ENCODE measurements at places on chromosomes 11 and 22. TPM values are rescaled to one million over a fixed set of nuclear protein-coding genes. Genes with fewer than 3 reads are reported as not detected.

DNA sequence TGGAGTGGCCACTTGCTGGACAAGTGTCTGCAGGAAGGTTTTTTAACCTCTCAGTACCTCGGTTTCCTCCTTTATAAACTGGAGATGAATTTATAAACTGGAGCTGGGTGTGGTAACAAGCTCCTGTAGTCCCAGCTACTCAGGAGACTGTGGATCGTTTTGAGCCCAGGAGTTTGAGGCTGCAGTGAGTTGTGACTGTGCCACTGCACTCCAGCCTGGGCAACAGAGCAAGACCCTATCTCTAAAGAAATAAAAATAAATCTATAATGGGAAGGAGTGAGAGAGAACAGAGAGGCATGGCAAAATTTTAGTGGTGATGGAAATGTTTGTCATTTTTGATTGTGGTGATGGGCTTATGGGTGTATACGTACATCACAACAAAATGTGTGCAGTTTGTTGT is 1.4 kb upstream of the PDGFB start:
- DNase-seq = no peak

DNA sequence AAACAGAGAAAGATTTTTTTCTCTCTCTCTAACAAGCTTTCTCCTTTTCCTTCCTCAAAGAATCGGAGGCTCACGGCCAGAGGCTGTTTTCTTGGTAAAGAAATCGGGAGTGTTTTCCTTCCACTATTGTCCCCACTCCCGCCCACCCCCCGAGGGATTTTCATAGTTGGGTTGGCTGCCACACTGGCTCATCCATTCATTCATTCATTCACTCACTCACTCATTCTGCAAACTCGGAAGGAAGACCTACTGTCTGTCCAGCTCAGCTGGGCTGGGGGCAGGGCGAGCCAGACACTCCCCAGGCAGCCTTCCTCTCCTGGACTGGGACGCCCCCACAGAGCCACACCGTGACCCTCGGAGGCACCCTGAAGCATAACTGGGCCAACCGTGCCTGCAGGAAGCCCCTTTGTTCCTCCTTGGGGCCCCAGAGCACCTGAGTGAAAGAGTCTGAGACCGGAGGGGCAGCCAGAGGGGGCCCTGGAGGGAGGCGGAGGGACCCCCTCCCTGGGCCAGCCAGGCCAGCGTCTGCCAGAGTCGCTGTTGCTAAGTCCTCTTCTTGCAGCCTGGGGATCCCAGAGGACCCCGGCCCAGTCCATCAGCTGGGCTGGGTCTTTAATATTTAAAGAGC is 17.0 kb downstream of the CDKN1C start:
- no peak for DNase-seq

DNA sequence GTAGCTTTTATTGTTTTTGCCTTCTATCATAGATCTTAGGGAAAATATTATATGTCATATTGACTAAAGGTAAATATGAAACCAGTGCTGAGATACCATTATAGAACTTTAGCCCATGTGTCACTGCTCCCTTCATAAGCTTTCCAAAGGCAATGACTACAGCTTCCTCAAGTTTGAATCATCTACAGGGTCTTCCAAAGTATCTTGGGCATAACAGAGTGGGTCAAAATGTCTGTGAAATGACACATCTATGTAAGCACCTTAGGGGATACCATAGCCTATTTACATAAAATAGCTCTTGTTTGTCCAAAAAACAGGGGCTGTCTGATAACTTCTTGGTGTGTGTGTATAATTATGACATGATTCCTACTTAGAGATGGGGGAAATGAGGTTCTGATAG is 52.5 kb downstream of the RELT start:
- no peak for DNase-seq

Gene CXCR5
- total RNA-seq = not detected

Gene BBOX1
- 0.92 TPM for total RNA-seq
